ENCODE measurements at places on chromosomes 2 and 18.

DNA sequence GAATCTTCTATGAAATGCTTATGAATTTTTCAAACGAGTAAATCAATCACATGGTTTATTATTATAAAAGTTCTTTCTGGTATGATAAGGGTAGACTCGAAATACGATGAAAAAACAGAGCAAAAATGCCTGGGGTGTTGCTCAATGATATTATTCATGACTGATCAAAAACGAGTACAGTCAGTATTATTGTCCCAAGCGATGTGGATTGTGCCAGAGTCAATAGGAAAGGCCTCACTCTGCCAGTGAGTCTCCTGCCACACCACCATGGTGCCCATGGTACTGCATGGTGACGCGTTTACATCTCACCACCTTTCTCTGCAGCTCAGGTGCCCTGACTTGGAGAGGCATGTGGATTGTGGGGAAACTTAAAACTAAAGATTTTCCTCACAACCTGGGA is 58.5 kb downstream of the KCTD1 start:
- DNase-seq, result no peak

GRCh38 chr2:25309402-25309801 is 32.3 kb downstream of the DNMT3A start:
- DNase-seq, result no peak

DNA sequence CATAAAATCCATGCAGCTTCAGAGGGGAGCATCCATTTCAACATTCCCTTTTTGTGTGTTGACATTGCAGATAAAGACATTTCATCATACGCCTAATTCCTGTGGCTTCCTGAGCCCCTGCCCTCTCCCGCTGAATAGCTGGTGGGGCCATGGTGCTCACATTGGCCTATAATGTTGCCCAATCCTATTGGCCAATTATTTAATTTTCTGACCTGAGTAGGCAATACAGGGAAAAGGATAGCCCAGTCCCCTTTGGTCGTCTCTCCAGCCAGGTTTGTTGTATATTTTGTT is 163.8 kb upstream of the MYCN start:
- DNase-seq, result no peak

DNA sequence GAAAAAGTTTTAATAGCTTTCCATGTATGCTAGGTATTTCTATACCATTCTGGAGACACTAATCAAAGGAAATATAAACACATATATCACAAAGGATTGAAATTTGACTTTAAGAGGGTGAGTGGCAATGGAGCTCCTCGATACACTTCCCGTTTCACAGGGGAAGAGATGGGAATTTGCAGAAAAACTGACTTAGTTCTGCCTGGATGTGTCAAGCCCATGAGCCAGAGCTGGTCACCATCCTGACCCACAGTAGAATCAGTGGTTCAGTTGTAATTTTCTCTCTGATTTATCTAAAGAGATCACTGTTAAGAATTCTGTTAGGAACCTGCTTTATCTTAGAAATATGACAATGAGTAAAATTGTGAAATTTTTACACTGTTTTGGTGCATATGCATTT is 34.2 kb downstream of the PLCL1 start:
- DNase-seq, result no peak

Data from cortex of kidney (tissue), 1 donor.